ENCODE measurements at places on chromosomes 3 and 15.

DNA sequence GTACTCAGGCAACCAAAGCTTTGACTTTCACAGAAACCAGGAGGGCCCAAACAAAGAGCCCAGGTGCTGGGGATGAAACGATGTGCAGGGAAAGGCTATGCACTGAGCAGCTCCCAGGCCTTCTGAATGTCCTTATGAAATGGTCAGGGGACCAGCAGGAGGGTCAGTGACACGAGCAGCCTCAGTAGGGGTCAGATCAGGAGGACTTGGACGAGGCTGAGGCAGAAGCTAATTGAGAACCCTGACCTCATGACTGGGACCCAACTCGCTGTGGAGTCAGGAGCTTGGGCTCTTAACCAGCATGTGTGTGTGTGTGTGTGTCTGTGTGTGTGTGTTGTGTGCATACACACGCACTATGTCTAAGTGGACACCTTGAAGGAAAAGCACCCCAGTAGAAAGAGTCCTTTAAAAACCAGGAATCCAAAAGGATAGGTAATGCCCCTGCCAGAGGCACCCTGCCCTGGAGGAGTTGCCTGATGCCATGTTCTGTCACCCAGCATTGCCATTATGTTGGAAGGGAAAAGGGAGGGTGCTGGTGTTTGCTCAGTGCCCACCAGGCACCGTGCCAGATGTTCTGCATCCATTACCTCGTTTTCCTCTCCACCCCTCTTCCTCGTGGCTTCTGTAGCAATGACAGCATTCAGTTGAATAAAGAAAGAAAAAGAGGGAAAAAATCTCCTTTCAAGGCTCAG lies 50.9 kb downstream of the CORO2B start:
- DNase-seq: no peak

DNA sequence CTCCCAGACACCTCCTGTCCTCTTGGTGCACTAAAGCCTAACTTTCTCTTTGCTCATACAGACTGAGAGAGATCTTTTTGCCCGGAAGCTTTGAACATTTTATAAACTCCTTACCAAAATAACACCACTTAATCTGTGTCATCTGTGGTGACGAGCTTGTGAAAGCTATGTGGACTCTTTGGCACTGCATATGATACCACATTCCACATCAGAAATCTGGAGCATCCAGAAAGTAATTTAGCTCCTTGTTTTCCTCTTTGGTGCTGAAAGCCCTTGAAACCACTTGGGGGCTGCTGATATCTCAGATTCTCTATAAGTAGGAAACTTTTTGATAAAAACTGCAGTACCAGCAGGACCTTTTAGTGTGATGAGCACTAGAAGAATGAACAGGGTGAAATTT lies 128.3 kb downstream of the ALCAM start:
- DNase-seq: no peak

DNA sequence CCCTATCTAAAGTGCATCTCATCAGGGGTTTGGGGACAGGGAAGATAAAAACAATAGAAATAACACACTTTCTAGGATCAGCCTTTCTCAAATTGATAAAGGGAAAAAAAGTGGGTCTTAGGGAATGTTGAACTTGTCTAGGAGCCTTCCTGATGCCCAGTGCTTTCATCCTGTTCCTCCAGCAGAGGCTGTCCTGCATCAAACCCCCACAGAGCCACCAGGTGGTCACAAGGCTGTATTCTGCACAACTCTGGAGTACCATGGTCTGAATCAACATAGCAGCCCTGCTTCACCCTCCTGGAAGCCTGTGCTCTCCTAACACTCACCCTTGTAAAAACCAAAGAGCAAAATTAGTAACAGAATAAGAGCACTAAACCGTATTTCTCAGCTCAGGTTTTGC lies 118.5 kb upstream of the SLC25A36 start:
- no peak for DNase-seq

GRCh38 chr3:175349168-175349567 lies 490.0 kb downstream of the NAALADL2 start:
- no peak for DNase-seq

DNA sequence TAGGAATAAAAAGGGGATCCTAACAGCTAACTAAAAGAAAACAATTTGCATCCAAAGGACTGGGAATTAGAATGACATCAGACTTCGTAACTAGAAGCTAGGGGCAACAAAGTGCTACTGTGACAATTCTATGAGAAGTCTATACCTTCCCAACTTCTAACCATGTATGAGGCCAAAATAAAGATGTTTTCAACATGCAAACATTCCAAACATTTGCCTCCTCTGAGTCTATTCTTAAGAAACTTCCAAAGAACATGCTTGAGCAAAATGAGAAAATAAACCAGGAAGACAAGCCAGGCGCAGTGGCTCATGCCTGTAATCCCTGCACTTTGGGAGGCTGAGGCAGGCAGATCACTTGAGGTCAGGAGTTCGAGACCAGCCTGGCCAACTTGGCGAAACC lies 13.1 kb upstream of the RNF7 start:
- no peak for DNase-seq

DNA sequence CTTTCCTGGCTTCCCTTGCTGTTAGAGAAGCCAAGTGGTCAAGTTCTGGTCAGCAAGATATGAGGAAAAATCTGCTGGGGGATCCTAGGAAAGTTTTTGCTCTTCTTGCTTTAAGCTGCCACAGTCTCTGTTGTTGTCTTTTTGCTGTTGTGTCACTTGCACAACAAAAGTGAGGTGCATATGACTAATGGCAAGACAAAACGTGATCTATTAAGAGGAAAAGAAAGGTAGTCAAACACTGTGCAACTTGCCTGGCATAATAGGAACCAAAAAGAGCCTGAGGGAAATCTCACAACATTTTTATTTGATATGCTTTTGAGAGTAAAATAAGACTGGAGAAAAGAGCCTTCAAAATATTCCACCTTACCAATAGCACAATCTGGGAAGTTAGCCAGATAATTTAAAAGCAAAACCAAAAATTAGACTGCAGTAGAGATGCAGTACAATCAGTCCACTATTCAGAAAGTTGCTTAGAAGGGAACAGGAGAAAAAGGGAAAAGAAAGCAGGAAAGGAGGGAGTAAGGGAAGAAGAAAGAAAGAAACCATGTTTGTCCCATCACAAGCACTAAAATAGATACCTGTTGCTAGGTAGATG lies 110.0 kb upstream of the SLC4A7 start:
- DNase-seq: no peak

GRCh38 chr3:24286405-24286804 lies 208.2 kb downstream of the THRB start:
- DNase-seq: no peak

DNA sequence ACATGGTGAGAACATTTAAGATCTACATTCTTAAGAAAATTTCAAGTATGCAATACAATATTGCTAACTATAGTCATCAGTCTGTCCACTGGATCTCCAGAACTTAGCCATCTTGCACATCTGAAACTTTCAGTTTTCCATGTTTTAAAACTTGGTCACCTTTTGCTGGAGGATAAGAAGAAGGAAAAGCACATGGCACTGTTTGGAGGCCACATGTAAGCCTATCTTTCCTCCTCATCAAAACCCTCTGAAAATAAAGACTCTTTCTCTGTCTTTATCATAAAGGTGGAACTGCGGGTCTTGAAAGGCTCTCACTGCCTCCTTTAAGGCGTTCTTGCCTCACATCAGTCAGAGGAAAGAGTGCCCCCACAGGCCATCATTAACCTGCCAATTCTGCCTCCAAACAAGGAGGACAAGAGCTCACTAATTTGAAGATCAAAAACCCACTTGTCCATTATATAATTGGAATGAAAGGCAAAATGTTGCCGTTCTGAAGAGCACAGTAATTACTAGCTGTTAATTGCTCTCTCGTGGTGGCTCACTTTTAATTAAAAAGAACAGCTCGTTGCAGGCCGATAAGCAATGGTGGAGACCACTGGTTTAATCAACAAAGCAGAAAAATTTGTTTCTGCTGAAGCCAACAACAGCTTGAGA lies 157.8 kb downstream of the MECOM start:
- DNase-seq: no peak

DNA sequence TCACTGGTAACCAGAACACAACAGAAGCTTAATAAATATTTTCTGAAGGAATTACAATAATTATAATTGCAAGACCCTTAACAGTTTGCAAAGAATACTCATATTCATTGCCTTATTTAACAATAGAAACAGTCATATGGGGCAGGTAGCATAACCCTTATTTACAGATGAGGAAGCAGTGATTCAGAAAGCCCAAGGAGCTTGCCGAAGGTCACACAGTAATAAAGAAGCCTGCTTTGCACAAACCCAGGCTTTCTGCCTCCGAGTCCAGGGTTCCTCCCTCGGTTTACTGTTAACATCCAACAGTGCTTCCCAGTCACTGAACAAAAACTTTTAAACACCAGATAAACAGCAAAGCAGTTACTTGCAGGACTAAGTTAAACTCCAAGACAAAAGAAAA lies 35.3 kb downstream of the SRGAP3 start:
- no peak for DNase-seq

- DNase-seq: no peak
Measured at GRCh38 chr15:59457103-59457502, 19.1 kb downstream of the FAM81A start.

- peak; percentile 52 for DNase-seq
Measured at GRCh38 chr3:25036633-25037032, 391.4 kb upstream of the RARB start.

DNA sequence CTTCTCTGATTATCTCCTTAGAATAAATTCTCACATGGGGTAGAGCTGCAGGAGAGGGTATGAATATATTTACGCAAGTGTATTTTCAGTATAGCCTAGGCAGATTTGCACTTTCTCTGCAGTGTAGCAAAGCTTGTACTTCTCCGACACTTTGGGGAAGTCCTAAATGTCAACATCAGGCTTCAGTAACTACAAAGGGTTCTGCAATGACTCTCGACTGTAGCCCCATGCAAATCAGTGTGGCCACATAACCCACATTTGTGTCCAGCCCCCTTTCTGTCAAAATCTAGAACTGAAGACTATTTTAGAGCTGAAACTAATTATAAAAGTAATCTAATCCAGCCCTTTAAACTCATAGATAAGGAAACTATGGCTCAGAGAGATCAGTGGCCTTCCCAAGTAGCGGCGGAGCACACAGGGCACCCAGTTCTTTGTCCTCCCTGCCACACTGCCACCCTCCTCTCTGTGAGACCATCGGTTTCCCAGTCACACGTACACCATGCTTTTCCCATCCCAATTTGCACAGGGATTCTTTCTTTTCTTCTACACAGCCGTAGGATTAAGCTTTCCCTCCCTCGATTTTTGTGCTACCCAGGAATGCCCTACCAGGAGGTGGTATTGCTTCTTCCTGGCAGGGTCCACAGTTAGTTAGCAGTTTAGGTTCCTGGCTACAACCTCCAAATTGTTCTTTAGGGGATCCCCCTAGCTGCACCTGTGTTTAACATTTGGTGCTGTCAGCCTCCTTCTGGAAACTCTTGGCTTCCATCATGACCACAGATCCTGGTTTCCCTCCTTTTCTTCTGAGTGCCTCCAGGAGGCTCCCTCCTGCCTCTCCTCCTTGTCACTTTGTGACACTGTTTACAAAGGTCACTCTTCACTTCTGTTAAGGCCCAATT lies 22.9 kb downstream of the MRAS start:
- no peak for DNase-seq

- peak; percentile 25 for DNase-seq
Measured at GRCh38 chr3:24678421-24678865, 183.8 kb upstream of the THRB start.

GRCh38 chr3:51691949-51692348 lies 14.9 kb upstream of the GRM2 start:
- DNase-seq: no peak

- no peak for DNase-seq
Measured at GRCh38 chr3:61015408-61015807, 235.8 kb downstream of the FHIT start.

DNA sequence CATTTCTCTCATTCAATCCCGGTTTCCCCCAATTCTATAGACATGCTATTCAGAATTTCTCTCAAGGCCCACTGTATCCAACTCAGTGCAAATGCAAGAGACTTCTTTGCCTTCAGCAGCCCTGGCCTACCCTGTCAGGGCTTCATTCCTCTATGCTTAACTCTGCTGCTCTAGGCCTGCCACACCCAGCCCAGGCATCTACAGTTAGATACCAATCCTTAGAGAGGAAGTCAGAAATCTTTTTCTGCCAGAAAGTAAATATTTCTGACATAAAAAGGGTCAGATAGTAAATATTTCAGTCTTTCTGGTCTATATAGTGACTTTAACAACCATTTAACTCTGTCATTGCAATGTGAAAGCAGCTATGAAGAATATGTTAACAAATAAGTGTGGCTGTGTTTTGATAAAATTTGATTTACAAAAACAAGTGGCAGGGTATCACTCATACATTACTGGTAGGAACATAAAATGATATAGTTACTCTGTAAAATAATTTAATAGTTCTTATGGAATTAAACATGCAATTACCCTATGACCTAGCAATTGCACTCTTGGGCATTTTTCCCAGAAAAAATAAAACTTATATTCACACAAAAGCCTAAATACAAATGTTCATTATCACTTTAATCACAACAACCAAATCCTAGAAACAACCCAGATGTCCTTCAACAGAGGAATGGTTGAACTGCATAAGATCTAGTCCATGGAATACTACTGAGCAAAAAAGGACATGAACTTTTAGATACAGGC lies 942.0 kb downstream of the SQOR start:
- DNase-seq: no peak

DNA sequence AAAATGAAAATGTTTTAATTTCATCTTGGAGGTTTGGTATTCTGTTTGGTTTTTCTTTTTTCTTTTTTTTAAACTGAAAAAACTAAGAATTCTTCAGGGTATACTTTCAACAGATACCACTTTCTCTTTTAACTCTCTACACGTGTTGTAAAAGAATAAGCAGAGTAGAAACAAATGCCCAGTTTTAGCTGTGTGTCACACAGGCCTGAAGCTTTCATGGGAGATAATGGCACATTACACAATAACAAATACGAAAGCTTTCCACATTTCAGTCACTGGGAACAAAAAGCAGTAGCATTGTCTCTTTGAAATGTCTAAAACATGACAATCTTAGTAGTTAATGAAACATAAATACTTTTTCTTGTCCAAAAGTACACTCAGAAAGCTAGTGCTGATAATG lies 818.5 kb downstream of the TBL1XR1 start:
- no peak for DNase-seq

GRCh38 chr3:166285001-166285400 lies 447.8 kb upstream of the BCHE start:
- DNase-seq: no peak

DNA sequence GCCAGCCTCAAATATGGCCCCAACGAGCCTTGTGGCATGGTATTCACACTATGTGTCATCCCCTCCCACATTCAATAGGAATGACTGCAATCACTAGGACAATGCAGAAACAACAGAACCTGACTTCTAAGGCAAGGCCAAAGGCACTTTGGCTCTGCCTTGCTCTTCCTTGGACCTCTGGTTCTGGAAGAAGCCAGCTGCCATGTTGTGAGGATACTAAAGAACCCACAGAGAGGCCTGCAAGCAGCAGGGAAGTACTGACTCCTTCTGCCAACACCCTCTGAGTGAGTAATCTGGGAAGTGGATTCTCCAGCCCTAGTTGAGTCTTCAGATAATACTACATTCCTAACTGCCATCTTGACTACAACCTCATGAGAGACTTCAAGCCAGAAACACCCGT lies 64.7 kb downstream of the ADAMTS9 start:
- no peak for DNase-seq
